Renal cortex interstitium (tissue), 15 donors: ENCODE measurements at places on chromosomes 16 and 17. TPM values are rescaled to one million over a fixed set of nuclear protein-coding genes. Genes with fewer than 3 reads are reported as not detected.

TPSG1 gene
- 1.7 TPM for polyA plus RNA-seq

PHKB gene
- 73.7 TPM for polyA plus RNA-seq

ABCC3 gene
- 12.9 TPM for polyA plus RNA-seq

GRCh38 chr17:73165616-73166404 lies 1.0 kb downstream of the SSTR2 start:
- no peak for DNase-seq

GRCh38 chr17:27264068-27264812 lies 29.7 kb upstream of the WSB1 start:
- no peak for DNase-seq
